ENCODE measurements at places on chromosomes 6 and 20.

DNA sequence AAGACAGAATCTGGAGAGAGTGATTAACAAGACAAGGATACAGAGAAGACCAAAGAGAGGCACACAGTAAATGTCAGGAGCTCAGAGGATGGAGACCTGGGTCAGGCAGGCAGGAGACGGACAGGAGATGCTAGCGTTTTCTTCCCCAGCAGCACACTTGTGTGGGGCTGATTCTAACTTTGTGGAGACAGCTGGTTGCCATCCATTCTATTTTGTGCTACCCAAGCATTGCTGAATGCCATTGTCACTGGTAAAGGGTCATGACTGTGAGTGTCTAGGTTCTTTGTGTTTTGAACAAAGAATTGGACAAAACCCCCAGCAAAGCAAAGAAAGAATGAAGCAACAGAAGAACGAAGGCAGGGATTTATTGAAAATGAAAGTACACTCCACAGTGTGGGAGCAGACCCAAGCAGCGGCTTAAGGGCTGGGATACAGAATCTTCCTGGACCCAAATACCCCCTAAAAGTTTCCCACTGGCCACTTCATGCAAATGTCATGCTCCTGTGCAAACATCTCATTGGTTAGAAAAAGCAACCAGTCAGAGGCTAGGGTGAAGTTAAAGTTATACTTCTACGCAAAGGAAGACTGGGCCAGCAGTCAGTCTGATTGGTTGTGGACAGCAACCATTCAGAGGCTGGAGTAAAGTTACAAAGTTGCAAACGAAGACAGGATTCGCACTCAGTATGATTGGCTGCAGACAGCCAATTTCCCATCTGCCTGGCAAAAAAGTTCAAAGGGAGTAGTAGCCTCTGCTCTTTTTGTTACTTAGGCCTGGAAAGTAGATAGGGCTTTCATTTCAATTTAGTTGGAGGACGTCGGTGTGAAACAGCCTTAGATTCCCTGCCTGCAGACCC is 17.5 kb downstream of the PTK7 start:
- no peak for DNase-seq

DNA sequence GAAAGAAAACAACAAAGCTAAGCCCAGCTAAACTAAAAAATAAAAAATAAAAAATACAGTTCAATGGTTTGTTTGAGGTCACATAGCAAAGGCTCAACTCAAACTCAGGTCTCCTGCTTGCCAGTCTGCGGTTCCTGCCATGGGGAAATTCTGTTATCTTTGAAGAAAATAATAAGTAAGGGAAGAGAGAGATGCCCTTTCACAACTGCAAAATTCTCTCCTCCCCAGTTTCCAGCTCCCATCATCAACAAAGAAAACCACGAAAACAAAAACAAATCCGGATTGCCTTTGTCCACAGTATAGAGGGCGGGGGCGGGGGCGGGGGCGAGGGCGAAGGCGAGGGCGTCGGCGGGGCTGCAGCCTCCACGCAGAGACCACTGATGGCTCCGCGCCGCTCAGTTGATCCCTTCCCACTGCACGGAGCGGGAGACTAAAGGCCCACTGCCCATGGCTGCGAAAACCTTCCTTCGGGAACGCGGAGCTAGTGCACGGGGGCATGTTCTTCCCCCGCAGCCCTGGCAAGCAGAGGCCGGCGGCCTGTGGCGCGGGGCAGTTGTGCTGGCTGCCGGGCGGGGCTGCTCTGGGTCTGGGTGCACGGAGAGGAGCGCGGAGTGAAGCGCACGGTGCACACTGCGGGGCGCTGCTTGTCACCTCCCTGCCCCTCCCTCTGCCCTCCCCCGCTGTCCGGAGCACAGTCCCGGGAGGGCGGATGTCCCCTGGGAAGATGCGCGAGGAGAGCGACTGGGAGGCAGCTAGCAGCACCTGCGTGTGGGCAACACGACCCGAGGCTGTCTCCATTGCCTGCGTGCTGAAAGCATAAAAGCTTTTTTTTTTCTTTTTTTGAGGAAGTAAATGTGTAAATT is 54.1 kb upstream of the TPD52L1 start:
- peak; percentile 19 for DNase-seq

DNA sequence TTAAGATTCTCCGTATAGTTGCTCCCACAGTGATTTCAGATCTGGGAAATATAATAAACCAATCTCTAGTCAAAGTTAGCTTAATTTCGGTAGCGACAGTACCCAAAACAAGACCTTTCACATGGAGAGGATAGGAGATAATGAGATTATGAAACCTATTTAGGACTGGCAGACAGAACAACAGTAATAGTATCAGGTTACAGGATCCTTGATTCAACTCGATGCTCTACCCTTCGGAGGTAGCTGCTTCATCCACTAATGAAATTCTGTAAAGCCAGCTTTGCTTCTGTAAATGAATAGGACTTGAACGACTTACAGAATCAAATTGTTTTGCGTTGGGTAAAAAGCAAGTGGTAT is 534 bp upstream of the AKIRIN2 start:
- no peak for DNase-seq

- no peak for DNase-seq
Measured at GRCh38 chr6:37491171-37491829, 8.4 kb downstream of the CCDC167 start.

DNA sequence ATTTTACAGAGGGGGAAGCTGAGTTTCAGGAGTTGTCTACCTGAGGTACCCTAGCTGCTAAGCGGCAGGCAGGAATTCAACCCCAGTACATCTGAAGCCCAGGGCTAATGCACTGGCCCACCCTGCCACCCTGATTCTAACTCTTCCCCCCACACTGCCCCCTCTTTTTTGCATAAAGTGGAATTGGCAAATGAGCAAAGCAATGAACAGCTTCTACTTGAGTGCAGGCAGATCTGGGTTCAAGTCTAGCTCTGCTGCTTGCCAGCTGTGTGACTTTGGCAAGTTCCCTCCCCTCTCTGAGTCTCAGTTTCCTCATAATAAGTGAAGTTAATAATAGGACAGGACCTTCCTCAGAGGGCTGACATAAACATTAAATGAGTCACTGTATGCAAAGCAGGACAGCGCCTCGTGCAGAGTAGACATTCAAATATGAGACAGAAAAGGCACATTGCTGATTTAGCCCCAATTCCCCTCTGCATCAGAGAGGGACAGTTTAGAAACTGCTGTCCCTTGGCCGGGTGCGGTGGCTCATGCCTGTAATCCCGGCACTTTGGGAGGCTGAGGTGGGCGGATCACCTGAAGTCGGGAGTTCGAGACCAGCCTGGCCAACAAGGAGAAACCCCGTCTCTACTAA is 4.7 kb downstream of the ADA start:
- peak; percentile 95 for DNase-seq

DNA sequence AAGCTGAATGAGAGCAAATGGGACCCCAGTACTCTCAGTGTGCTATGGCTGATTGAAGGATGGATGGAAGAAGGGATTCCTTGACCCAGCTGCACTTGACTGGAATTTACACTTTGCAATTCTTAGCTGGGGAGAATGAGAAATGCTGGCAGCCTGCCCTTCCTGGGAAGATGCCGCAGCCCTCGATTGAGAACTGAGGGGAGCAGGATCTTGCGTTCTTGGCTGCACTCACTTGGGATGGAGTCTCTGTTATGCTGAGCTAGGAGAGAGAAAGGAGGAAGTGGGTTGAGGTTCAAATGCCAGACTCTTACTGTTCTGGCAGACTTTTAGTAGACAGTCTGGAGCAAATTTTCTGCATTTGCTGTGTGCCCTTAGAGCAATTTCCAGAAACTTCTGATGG is 221.2 kb downstream of the FNDC1 start:
- no peak for DNase-seq

- no peak for DNase-seq
Measured at GRCh38 chr6:156256161-156256560, 521.0 kb upstream of the ARID1B start.

DNA sequence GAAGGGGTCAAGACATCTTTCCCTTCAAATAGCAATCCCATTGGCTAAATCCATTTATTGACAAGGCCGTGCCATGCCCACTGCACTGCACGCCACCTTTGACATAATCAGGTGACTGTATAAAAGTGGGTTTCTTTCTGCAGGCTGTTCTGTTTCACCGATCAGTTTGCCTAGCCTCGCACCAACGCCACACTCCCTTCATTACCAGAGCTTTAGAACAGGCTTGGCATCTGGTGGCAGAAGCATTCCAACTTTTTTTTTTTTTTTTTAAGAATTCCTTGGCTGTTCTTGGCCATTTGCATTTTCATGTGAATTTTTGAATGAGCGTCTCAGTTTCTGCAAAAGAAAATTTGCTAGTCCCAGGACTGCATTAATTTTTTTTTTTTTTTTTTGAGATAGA is 78.1 kb downstream of the PPP1R3G start:
- DNase-seq, result no peak

DNA sequence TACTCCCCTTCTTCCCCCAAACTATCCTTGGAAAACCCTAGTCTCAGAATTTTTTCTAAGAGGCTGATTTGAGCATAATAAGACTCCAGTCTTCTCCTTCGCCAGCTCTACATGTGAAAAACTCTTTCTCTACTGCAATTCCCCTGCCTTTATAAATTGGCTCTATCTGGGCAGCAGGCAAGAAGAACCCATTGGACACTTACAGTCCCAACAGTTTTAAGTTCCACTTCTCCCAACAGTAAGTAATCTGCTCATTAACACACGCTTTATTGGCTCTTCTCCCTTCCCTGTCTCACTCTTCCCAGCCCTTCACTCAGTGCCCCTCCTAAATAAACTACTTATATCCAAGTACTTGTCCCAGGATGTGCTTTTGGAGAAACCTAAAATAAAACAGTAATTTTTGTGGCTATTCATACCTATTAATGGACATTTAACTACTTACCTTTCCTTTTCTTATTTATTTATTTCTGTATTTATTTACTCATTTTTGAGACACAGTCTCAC is 11.1 kb upstream of the DDR1 start:
- DNase-seq, result no peak

GRCh38 chr6:96520171-96521115 is 1.2 kb upstream of the UFL1 start:
- DNase-seq, result no peak

DNA sequence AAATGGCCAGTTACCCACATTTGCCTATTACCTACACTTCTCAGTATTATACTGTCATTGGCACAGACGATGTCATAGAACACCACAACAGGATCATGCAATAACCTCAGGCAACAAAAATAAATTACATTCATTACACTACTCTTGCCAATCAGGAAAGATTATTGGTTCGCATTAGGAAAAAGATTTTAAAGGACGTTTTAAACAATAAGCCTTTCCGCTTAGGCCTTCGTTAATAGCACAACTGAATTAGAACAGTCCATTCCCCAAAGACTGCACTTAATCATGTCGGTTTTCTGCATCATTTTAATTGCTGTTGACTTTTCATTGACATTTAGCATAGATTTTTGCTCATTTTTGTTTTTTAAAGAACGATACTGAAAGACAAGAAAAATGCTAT is 912 bp upstream of the SENP6 start:
- DNase-seq, result peak; percentile 26

DNA sequence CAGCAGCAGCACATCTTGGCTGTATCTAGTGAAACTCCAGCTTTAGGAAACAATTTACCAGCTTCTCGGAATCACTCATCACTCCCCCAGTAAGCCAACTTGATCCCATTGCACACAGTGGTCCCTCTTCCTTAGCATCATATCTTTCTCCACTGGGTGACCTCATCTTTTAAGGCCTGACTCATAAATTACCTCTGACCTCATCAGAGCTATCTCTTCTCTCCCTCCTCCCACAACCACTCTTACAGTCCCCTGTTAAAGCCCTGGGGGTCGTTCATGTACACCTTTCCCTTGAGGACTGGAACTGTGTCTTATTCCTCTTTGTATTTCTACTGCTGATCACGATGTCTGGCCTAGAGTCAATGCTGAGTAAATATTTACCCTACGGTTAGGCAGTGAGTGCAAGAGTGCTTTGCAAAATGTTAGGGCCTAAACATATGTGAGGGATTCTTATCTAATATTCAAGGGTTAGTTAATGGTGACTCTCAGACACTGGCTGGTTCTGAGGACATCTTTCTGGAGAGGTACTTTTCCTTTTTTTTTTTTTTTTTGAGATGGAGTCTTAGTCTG is 187.2 kb downstream of the LRFN2 start:
- no peak for DNase-seq

DNA sequence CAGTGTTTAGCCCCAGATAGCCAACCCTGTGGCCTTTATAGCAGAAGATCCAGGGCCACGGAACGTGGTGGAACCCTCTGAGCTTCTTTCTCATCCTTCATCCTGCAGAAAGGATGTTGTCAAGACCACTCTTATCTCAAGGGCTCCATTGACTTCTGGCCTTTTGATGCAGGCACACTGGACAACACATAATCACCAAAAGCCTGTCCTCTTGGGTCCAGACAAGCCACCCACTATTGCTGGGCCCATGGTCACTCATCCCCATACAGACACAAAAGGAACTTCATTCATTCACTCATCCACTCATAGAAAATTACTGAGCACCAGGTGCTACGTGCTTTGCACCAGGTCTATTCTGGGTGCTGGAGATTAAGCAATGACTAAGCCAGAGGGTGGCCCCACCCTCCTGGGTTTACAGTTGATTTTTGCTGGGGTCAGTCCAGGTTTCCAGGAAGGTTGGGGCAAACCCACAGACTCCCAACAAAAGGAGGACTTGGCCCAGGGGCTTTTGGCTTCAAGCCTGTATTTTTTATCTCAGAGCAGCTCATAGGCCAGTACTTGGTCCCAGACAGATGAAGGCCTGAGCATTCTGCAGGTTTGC is 2.4 kb downstream of the CST8 start:
- no peak for DNase-seq

All from MM.1S (cell line).